ENCODE measurements at places on chromosomes 11 and 22.

- no peak for DNase-seq
Measured at GRCh38 chr11:47354913-47355282, 2.4 kb upstream of the MYBPC3 start.

GRCh38 chr11:18352581-18352980, 30.2 kb downstream of the GTF2H1 start:
- no peak for DNase-seq

DNA sequence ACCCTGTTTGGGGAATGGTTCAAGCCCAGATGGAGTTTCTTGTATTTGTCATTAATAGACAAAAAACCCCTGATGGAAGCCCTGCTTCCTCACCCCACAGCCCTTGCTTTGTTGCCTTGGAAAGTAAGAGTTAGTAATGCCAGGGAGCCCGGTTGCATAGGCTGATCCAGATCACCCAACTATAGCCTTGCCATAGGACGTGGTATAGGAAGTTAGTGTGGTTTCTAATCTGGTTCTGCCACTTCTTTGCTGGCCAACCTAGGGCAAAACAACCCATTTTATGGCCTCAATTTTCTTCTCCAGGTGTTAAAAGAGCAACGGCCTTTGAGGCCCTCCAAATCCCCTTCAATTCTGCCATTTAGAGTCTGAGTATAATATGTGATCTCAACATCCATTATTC, 97.9 kb downstream of the STIM1 start:
- no peak for DNase-seq

DNA sequence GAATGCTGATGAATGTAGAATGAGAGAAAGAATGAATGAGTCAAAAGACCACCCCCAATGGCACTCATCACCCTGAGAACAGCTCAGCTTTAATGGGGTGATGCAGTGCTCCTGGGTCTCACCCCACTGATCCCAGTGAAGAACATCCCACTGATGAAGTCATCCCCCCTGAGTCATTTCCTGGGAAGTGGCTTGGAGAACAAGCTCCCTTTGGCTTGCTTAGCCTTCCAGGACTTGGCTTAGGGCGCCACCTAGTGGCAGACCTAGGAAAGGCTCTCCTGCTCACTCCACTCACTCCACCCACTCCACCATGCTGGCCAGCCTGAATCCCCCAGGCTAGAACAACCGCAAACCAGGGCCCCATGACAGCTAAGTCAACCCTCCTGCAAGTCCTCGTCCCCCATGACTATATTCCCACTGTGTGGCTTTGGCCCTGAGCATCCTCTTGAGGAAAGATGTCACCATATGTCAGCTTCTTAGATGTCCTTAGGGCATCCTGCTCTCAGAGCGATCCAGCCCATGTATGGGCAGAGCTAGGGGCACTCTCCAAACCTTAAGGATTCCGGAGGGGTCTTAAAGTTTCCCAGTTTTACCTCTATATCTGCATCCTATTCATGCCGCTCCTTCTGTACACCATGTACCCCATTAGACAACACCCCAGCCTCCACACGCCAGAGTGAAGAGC, 17.8 kb upstream of the TMPRSS13 start:
- DNase-seq, result peak; percentile 90

DNA sequence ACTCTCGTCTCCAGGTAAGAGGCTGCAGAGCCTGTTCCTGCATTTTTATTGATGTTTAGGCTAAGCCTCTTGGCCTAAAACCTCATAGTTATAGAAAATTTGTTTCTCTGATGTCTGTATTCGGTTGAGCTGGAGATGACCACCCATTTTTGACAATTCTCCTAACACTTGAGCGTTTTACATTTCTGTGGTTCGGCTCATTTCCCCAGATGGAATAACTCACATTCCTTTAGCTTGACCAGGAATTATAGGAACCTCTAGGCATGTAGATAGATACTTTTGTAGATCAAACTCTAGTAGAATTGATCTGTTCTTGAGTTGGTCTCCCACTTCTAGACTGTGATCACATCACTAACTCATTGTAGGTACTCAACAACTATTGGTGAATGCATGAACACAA, 172.6 kb upstream of the CADM1 start:
- no peak for DNase-seq

DNA sequence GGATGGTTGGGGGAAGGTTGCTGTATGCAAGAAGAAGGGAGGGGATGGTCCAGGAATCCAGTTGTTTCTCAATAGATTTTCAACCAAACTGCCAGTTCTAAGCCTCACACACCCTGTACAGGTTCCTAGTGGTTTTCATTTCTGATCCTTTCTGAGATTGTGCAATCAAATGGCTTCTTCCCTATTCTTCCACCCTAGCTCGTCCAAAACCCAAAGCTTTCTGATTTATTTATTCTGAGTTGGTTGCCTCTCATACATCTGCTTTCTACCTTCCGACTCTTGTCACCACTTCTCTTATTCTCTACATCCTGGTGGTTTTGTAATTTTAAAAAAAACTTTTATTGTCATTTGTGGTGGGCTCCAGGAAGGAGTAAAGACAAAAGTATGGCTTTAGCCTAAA, 12.6 kb downstream of the OR5A2 start:
- DNase-seq, result no peak

GRCh38 chr22:29041408-29041807, 20.2 kb downstream of the C22orf31 start:
- DNase-seq, result no peak

DNA sequence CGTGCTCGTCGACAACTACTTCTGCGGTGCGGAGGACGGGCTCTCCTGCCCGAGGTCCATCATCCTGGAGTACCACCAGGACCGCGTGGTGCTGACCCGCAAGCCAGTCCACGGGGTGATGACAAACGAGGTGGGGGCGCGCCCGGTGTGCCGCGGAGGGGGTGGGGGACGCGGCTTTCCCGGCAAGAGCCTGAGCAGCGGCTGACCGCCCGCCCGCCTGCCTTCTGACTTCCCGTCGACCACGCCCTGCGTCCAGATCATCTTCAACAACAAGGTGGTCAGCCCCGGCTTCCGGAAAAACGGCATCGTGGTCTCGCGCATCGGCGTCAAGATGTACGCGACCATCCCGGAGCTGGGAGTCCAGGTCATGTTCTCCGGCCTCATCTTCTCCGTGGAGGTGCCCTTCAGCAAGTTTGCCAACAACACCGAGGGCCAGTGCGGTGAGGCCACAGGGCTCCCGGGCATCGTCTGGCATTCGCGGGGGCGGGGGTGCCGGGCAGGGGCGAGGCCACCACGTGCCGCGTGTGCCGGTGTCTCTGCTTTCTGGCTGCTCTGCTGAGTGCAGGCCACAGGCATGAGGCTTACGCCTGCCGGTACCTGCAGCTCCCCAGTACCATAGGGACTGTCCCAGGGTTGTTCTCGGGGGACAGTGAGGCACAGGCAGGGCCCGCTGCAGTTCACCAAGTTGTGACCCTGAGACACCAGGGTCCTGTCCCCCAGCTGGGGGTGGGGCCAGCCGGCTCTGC, 28.5 kb upstream of the MUC5B start:
- DNase-seq, result peak; percentile 12

GRCh38 chr22:25823276-25823675, 81.3 kb downstream of the MYO18B start:
- no peak for DNase-seq

DNA sequence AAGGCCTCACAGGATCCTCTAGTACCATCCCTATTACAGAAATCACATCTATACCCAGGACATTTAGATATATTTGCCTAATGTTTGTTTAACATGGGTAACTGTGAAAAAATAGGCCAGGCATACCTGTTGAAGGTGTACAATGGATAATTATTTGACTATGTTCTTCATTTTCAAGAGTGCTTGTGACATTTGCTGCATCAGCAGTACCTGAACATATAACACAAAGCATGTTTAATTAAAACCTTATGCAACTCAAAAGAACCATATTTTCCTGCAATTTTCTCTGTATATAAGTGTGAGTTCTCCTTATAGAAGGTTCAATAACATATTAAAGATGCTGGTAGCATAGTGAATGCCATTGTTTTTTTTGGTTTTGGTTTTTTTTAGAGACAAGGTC, 8.5 kb upstream of the CCDC34 start:
- DNase-seq, result no peak

DNA sequence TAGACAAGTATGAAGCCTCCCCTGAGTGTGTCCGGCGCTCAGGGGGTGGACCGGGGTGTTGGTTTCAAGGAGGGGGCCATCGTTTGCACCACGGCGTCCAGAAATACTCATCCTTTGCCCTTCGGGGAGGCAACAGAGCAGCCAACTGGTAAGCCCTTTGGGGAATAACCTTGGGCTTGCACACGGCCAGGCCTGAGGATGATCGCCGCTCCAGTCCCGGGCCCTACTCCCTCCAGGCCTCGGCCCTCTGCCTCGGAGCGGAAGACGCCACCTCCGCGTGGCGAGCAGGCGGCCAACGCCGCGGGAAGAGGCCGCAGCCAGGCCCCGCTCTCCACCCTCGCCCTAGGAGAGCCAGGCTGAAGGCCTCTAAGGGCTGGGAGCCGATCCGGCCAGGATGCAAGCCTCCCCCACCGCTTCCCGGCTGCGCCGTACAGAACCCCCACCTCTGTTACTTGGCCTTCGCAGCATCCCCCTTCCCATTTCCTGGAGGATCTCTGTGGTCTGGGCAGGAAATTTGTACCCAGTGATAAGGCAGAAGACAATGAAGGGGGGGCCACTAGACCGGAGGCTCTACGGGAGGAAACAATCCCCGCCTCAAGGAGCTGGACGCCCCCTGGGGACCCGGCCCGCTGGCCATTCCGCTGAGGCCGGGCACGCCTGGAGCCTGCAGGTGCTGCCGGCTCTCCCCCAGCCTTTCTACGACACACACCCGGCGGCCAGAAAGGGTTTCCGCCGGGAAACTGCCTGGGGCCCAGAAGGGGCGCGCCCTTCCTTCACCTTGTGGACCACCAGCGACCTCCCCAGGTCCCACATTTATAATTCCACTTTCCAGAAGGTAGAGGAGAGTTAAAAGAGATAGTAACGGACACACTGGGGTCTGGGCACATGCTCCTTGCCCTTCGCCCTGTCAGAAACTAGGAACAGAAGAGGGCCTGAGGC, 2.6 kb downstream of the ESAM start:
- peak; percentile 59 for DNase-seq

DNA sequence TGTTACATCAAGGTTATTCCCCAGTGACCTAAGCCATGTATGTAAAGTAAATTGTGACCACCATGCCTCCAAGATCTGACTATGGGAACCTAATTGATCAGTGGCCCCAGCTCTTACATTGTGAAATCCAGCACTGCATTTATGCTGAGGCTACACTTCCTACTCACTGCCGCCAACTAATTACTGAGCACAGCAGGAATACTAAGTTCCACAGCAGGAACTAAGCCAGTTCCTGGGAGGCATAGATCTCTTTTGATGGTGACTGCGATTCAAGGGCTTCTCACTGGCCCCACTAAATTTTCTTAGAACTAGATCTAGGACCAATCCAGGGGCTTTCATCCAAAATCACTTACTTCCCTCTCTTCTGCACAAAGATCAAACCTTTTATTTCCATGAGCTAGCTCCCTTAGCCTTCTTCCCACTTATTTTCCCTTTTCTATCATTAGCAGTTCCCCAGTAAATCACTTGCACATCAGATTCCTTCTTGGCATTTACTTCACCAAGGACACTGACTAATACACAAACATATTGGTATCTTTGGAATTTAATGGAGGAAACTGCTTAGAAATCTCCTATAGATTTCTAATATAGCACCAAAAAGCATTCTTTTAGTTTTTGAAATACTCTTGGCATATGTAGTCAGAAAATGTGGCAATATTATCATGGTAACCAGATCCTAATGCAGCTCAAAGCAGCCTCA, 46.0 kb downstream of the CNTN5 start:
- DNase-seq, result no peak

- peak; percentile 23 for DNase-seq
Measured at GRCh38 chr11:99015634-99016454, 4.9 kb upstream of the CNTN5 start.

- no peak for DNase-seq
Measured at GRCh38 chr11:102767800-102768199, 12.6 kb downstream of the MMP10 start.

- no peak for DNase-seq
Measured at GRCh38 chr11:117569911-117570310, 227.1 kb downstream of the DSCAML1 start.

- no peak for DNase-seq
Measured at GRCh38 chr11:79617561-79617960, 176.7 kb upstream of the TENM4 start.

DNA sequence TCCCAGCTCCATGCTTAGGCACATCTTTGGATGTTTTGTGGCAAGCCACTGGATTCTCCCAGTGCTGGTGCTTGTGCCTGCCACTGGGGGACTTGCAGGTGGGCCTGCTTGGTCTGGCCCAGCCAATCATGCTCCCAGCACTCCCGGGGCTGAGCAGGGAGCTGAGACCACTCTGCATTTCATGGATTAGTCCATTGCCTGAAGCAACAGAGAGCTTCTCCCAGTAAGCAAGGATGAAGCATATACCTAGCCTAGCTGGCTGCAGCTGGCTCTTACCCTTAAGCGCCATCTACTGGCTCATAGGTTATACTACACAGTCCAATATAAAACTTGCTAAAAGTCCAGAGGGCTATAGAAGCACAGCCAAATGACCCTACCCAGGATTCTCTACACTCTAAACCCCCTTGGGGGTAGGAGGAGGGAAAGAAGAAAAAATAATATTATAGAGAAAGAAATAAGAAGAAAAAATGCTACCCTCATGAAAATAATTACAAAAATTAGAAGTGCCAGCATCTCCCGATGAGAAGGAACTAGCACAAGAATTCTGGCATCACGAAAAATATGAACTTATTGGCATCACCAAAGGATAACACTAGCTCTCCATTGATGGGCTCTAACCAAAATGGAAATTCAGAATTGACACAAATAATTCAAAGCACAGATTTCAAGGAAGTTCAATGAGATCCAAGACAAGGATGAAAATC, 275.3 kb downstream of the C11orf87 start:
- DNase-seq, result no peak

DNA sequence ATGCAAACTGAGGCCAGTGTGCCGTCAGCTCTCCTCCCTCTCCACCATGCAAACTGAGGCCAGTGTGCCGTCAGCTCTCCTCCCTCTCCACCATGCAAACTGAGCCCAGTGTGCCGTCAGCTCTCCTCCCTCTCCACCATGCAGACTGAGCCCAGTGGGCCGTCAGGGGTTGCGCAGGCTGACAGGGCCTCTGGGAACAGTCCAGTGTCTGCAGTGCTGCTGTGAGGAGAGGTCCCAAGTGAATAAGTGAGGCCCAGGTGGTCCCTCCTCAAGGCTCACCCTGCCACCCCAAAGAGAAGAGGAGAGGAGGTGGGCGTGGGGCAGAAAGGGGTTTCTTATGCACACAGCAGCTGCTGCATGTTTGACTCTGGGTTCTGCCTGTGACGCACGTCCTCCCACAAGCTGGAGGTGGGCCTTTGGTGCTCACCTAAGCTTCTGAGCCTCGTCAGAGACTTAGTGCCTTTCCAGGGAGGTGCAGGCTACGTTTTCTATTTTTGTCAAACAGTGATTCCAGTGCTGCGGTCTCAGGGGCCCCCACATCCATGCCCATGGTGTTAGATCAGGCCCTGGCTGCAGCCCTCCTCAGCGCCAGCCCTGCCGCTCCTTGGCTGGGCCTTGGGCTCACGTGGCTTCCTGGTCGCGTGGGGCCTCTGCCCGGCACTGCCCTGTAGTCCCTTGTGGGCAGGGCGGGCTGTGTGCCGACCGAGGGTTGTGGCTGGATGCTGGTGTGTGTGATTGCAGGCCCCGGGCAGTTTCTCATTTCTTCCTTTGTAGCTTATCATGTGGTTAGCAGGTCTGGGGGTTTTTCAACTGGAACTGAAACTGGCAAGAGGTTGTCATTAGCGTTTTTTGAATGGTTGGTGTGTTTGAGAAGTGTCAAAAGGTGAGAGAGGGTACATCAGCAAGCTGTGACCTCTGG, 7.1 kb downstream of the TPCN2 start:
- DNase-seq, result no peak

Measured in adrenal gland (tissue), 19 donors.